Activated T-cell treated with anti-CD3 and anti-CD28 coated beads, Interleukin-2, amount 50 U/mL, for 72 hours (primary cell): ENCODE measurements at places on chromosomes 12 and 14. TPM values are rescaled to one million over a fixed set of nuclear protein-coding genes. Genes with fewer than 3 reads are reported as not detected.
A peak's percentile ranks its signal among the peaks of the same experiment; 100 is the strongest.

DNA sequence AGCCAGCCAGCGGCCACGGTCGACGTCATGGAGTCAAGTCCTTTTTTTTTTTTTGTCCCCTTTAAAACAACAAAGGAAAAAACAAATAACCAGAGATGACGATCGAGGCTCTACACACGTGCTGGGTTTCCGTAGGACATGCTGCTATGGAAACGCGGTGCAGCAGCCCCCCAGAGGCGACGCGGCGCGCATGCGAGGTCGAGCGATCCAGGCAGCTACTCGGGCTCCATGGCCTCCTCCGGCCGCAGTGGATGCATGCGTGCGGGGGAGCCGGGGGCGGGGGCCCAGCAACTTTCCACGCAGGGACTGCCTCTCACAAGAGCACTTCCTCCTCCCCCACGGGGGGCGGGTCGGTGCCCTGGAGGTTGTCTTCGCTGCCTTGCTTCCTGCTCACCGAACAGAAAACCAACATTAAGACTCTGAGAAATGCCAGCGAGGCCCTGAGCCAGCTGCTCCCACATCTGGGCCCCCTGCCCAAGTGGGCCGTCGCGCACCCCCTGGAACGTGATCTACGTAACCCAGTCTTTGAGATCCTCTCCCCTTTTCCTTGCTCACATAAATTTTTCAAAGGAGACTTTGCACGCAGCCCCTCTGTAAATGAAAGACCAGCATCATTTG is 30.7 kb downstream of the P2RX4 start:
- peak; percentile 81 for DNase-seq

DNA sequence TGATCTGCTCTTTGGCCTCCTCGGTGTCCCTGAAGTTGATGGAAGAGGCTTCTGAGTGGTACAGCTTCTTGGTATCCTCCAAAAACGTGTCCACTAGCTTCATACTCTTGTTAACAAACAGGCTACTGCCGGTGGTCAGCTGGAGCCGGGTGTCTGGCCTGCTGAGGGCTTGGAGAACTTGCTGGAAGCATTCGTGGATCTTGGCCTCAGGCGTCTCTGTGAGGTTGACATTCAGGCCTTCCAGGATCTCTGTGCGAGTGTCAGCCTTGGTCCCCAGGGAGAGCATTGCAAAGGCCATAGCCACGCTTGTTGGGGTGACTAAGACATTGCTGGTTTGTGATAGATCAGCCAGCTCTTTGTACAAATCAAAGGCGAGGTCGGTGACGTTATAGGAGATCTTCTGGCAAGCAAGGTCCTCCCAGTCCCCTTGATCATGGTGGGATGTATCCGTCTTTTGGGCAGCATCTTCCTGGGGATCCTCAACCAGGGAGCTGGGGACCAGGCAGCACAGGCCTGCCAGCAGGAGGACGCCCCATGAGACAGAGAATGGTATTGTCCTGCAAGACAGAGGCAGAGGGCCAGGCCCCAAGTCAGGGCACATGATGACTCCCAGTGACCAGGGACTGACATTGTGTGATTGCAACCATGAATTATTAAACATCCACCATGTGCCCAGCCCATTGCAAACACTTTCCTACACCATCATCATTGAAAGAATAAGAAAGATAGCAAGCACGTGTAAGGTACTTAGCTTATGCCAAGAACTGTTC is 22.1 kb downstream of the SERPINA1 start:
- no peak for DNase-seq

DNA sequence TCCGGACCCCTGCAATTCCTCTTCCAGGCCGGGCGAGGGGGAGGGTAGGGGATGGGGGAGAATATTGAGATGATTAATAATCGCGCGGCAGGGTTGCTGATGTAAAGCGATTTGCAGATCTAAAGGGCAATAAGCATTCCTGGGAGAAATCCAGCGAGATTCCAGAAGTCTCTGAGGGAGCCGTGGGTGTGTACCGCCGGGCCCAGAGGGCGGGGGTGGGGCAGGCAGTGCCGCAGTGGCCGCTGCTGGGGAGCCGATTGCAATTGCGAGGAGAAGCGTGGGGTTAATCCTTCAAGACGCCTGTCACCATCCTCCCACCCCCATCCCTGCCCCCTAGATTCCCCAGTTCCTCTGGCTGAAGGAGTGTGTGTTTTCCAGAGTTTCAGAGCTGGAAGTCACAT is 16.4 kb downstream of the FOS start:
- DNase-seq = peak; percentile 25

RFLNA gene
- total RNA-seq = not detected

GSKIP gene
- 22.5 TPM for total RNA-seq

DNA sequence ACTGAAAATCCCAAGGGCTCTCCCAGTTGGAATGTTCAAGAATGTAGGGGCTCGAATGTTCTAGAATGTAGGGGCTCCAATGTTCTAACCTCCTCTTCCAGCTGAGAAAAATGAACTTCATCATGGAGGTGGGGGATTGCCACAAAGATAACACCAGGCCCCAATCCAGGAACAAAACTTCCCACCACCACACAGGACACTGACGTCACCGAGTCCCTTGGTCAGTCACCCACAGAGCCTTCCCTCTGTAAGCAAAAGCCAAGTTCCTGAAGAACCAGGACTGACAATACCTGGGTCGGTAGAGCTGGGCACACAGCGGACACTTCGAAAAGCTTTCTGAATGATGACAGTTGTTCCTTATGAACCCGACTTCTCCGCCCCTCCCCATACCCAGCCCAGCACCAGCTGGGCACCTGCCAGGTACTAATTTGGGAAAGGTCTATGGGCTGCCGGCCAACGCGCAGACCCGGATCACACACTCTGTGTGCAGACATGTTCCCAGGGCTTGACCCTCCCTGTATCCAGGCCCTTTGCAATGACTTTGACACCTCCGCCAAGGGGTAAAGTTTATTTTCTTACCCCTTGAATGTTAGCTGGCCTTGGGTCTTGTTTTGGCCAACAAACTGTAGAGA is 18.9 kb downstream of the ITPK1 start:
- no peak for DNase-seq

SERPINA9 gene
- not detected for total RNA-seq

- peak; percentile 79 for DNase-seq
Observed at GRCh38 chr14:91415794-91416743, 1.6 kb downstream of the CCDC88C start.

GRCh38 chr12:68154779-68155178 is 4.8 kb downstream of the IFNG start:
- no peak for DNase-seq

- no peak for DNase-seq
Observed at GRCh38 chr14:94373708-94374107, 14.7 kb downstream of the SERPINA1 start.

GALNT6 gene
- 13.0 TPM for total RNA-seq

DNAJC22 gene
- total RNA-seq = 0.05 TPM

DNA sequence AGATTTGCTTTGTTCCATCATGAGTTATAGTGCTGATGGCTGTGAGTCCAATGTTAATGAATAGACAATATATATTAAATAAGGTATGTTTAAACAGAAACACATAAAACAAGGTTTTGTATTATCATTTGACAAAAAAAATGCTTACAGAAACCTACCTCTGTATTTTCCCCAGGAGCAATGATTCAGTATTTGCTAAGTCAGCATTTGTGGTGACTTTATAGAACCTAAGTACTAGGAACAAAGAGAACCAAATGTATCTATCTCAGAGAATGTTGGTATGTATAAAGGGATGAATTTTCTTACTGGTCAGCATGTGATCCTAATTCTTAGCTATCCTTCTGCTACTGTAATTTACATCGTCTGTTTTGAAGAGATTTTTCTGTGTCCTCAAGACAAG is 421.5 kb upstream of the SEL1L start:
- DNase-seq = no peak

AGAP2 gene
- 21.7 TPM for total RNA-seq

- no peak for DNase-seq
Observed at GRCh38 chr14:32934881-32935633, 3.6 kb upstream of the NPAS3 start.

KRT83 gene
- total RNA-seq = not detected

DNA sequence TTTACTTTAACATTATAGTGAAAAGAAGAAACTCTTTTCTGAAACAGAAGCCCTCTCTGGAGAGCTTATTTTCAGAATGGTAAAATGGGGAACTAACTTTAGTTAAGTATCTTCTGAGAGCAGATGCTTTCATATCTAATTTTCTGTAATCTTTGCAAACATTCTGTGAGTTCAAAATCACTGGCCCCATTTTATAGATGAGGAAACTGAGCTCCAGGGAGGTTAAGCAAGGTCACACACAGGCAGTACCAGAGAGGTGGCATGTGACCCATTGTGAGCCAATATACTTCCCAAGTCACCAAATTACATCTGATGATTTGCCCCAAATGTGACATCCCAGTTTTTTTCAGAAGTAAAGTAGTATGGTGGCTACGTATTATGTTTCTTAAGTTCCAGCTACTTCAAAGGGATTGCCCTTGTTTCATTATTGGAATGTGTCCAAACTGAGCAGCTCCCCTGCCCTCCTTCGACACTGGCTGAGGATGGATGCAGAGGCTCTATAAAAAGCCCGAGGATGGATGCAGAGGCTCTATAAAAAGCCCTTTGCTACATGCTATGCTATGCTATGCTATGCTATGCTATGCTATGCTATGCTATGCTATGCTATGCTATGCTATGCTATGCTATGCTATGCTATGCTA is 36.2 kb upstream of the NUDT4 start:
- DNase-seq = no peak

DNA sequence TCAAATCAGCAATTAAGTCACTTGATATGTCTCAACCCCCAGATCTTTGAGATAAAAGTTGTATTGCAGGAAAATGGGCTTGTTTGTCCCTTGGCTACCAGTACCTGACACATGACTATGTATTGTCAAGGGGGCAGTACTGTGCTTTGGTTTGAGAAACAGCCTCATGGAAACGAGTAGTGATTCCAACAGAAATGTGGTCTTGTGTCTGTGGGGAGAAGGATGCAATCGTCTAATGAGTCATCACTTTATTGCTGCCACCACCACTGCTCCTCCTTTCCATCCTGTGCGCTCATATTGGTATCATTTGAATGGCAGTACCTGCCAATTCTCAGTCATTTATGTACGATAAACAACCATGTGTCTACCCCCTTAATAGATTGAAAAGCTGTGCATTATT is 72.8 kb upstream of the ARHGAP5 start:
- DNase-seq = no peak

- DNase-seq = no peak
Observed at GRCh38 chr12:101619026-101619786, 24.4 kb downstream of the MYBPC1 start.

- no peak for DNase-seq
Observed at GRCh38 chr14:95221531-95221930, 64.2 kb upstream of the DICER1 start.

- no peak for DNase-seq
Observed at GRCh38 chr12:69922999-69923398, 98.0 kb downstream of the MYRFL start.

DNA sequence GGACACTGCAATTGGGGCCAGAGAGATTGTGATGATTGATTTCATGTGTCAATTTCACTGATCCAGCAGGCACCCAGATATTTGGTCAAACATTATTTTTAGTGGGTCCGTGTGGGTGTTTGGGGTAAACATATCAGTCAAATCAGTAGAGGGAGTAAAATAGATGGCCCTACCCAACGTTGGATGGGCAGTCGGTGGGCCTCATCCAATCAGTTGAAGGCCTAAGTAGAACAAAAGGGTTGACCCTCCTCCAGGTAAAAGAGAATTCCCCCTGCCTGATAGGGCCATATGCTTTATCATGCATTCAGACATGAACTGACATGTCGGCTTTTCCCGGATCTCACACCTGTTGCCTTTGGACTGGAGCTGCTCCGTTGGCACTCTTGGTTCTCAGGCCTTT is 195.1 kb upstream of the CAND1 start:
- no peak for DNase-seq

DNA sequence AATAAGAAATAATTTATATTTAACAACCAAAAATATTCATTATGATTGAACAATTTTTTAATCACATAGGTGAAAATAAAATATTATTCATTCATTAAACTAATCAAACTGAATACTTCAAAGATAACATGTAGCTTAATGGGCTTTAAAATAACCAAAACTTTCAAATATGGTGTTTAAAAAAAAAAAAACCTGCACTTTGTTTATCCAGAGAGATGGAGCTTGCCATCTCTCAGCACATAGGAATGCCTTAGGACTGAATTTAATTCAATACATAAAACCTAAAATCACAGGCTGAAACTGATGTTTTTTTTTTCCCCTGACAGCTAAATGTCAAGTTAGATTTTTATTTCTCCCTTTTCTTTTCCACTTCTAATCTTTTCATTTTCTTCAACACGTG is 14.4 kb upstream of the CCER1 start:
- DNase-seq = no peak

DNA sequence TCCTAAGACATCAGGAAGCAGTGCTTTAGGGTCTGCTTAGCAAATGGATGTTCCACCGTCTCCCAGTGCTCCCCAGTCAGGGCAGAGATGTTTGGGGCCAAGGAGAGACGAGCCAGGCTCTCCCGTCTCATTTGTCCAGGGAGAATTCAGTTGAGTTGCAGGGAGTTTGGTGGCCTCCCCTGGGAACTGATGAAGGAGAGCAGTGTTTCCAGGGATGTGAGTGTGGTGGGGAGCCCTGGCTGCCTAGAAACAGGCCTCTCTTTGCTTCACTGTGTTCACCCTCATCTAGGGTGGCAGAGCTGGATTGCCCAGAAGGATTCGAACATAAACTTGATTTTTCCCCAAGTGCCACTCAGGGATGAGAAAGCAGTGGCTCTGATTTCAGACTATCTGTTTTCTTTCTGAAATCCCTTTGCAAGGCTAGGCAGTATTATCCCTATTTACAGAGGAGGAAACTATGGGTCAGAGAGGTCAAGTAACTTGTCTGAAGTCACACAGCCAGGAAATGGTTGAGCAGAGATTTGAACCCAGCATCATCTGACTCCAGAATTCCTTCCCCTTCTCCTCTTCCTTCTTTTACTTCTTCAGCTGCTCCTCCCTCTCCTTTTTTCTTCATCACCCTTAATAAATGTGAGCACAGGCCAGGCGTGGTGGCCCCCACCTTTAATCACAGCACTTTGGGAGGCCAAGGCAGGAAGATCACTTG is 6.6 kb downstream of the TPCN1 start:
- no peak for DNase-seq

DNA sequence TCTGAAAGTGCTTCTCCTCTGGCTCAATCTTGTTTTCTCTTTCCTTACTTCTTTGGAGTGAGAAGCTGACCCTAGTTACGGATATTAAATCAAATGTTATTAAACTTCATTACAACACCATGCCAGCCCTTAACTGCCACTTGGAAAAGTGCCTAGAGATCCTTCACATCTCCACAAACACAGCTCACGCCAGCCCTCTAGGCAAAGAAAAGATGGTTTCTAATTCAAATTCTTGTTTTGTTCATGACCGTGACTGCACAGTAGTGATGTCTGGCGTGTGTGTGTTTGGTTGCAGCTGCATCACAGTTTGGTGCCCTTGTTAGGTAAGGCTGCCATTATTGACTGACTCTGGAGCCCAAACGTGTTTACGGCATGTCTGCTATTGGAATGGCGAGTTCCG is 113.0 kb downstream of the BEGAIN start:
- no peak for DNase-seq

PZP gene
- not detected for total RNA-seq

GRCh38 chr12:1917172-1918070 is 1.0 kb downstream of the CACNA2D4 start:
- no peak for DNase-seq

GRCh38 chr12:66852765-66853164 is 173.9 kb upstream of the GRIP1 start:
- no peak for DNase-seq

ATL1 gene
- total RNA-seq = 0.77 TPM

RDH16 gene
- 2.1 TPM for total RNA-seq

NFYB gene
- 30.8 TPM for total RNA-seq

GRCh38 chr14:76502638-76503037 is 126.7 kb downstream of the ESRRB start:
- no peak for DNase-seq
